Hematopoietic multipotent progenitor cell treated with erythropoietin and hydrocortisone succinate and interleukin-3 and kit ligand, for 6 days (in vitro differentiated cells): ENCODE measurements at places on chromosomes 16 and 17.

GRCh38 chr16:51538707-51539498 lies 387.8 kb upstream of the SALL1 start:
- DNase-seq = no peak

DNA sequence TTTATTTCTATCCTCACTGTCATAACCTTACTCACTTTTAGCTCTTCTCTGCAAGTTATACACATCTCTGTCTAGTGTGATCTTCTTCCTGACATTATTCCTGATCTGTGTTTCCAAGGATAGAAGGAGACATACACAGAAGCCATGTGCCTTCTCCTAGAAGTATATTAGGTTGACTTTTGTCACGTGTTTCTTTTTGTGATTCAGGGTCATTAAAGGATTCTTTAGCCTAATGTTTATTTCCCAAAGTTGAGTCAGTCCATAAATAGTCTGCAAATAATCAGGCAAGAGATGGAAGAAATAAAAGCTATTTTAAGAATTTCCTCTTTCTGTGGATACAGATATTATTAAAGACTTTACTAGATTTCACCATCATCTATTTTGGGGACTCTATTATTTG lies 214.1 kb upstream of the GOT2 start:
- DNase-seq = no peak

DNA sequence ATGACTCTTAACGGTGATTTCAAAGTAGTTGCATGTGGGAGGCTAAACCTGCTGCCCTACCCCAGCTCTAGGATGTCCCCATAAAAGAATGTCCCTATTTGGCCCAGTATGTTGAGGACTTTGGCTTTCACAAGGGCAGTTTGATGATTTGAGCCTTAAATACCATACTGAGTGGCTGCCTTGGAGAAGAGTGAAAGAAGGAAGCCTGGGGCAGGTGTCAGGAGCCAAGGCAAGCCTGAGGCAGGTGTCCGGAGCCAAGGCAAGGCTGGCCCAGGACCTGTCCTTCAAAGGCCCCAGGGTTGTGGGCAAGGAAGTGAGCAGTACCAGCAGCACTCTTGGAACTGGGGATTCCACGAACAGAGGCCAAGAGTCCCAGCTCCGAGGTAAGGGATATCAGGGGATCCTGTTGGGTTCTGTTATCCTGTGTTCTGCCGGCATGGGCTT lies 18.6 kb downstream of the ST6GALNAC2 start:
- DNase-seq = no peak

DNA sequence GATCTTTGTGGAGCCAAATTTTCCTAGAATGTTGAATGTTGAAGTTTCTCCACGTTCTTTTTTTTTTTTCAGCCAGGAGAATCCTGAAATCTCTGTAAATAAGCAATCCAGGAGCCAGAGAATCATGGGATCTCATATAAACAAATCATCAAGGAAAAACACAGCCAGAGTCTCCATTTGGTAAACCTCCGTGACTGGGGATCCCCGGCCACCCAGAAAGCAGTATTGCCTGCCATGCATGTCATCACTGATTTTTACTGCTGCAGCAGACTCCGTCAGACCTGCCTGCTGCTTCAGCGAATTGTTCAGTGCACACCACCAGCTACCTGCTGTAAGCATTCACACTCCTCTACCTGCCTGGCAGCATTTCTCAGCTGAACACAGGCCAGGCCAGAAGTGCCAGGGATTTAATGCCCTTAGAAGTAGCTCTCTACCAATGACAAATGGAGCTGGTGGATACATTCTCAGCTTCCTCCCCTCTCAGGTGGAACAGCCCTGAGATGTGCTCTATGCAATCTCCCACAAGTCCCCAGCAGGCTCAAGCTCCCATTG lies 158.6 kb downstream of the CYLD start:
- no peak for DNase-seq

GRCh38 chr16:22955461-22956070 lies 141.6 kb downstream of the HS3ST2 start:
- DNase-seq = no peak

GRCh38 chr17:82024859-82025258 lies 1.8 kb downstream of the LRRC45 start:
- no peak for DNase-seq

GRCh38 chr16:59179446-59180082 lies 445.4 kb upstream of the GOT2 start:
- no peak for DNase-seq

DNA sequence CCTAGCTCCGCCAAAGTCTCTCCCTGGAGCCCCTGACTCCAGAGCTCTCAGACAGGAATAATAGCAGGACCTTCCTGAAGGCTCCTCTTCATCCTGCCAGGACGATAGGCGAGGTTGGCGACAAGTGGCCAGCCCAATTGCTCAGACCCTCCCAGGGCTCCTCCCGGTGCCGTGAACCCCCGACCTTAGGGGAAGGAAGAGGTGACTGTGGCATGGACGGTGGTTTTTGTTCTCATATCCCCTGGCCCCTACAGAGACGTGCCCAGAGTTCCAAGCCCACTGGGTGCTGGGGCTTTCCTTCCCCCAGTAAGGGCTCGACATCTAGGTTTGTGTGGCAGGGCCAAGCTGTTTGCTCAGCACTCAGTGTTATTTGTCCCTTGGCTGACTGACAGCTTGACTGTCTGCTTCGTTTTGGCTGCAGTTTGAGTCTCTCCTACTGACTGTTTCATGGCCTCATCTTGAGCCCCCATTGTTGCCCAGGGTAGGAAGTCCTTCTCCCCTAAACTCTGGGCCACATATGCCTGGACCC lies 4.6 kb upstream of the ADCY7 start:
- peak; percentile 55 for DNase-seq

- no peak for DNase-seq
These were observed 88.8 kb downstream of the IRF8 start for GRCh38 chr16:85987750-85988078.

DNA sequence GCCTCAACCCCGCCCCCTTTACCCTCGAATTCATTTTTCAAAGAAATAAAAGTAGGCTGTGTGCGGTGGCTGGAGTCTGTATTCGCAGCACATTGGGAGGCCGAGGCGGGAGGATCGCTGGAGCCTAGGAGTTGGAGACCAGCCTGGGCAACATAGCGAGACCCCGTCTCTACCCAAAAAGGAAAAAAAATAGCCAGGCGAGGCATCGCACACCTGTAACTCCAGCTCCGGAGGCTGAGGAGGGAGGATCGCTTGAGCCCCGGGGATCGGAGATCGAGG lies 671 bp upstream of the TOP2A start:
- DNase-seq = no peak

DNA sequence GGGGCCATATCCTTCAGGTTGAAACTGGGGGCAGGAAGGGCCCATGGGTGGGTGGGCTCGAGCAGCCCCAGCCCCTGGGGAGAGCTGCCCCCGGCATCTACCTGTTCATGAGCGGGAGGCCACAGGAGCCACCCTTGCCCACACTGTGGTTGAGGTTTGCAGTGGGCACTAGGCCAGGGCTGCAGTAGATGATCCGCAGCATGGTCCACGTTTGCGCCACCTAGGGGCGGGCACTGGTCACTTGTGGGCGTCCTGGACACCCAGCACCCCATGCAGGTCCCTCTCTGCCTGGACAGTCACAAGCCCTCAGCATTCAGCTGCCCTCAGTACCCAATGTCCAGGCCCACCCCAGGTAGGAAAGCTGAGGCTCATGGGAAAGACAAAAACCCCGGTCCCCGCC lies 1.8 kb upstream of the JMJD8 start:
- DNase-seq = peak; percentile 74

DNA sequence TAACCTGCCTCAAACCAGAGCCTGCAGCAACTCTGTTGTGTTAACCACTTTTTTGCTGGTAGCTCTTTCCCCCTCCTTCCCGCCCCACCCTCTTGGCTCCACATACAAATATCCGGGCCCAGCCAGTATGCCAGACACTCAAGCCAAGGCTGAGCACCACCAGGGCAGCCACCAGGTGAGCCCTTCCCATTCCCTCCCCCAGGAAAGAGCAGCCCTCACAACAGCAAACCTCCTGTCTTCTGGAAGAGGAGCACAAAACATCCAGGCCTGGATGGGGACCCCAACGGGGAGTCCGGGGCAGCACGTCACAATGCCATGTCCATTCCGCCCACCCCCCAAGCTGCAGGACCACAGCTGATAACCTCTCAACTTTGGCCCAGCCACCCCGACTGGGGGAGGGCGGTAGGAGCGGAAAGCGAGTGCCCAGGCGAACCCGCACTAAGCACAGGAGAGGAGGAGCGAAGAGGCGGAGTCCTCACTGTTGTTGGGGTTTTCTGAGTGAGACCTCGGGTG lies 757 bp downstream of the ORMDL3 start:
- peak; percentile 75 for DNase-seq

DNA sequence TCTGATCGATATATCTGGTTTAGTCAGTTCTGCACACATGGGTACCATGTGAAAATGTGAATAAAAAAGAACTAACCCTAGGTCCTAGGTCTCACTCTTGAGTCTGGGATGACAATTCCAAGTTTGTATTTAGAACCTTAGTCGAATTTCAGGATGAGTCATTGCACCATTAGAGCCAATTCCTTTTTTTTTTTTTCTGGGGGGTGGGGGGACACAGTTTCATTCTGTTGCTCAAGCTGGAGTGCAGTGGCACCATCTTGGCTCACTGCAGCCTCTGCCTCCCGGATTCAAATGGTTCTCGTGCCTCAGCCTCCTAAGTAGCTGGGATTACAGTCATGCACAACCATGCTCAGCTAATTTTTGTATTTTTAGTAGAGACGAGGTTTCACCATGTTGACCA lies 41.6 kb downstream of the SPAG9 start:
- DNase-seq = no peak

DNA sequence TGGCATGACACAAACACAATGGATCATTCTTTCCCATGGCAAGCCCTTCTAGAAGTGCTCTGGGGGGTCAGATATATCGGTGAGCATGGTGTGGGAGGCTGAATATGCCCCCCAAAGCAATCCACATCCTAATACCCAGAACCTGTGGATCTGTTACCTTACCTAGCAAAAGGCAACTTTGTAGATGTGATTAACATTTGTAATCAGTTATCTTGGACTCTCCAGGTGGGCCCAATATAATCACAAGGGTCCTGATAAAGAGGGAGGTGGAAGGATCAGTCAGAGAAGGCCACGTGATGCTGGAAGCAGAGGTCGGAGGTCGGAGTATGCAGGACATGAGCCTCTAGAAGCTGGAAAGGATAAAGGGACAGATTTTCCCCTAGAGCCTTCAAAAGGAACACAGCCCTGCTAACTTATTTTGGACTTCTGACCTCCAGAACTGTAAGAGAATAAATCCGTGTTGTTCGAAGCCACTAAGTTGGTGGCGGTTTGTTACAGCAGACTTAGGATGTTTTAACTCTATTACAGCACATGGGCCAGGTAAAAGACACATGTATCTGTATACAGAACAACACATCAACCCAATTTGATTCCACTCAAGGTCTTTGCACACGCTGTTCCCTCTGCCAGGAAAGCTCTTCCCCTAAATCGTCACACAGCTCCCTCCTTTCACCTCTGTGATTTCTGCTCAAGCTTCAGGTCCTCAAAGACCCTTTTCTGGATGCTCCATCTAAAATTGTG lies 115.3 kb downstream of the NOG start:
- no peak for DNase-seq

GRCh38 chr16:154217-155030 lies 2.0 kb downstream of the HBZ start:
- DNase-seq = peak; percentile 57

GRCh38 chr17:238964-239259 lies 57.5 kb upstream of the DOC2B start:
- no peak for DNase-seq

- DNase-seq = no peak
These were observed 81.9 kb downstream of the MGAT5B start for GRCh38 chr17:76949913-76950695.

DNA sequence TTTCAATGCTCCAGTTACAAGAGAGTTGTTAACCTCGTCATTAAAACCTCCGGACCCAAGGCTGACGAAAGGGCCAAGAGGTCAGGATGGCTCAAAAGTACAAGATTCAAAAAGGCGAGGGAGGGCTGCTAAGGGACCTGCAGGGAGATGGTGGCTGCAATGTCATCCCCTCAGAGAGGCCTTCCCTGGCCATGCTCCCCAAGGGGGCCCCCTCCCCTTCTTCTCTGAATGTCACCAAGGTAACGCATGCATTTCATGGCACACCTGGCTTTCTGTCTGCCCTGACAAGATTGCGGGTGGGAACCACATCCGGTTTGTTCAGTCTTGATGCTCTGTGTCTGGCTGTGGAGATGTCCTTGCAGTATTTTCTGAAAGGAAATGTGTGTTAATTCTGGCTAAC lies 89.9 kb downstream of the C16orf78 start:
- no peak for DNase-seq

- DNase-seq = no peak
These were observed 20.6 kb downstream of the SLC12A3 start for GRCh38 chr16:56885446-56886162.

GRCh38 chr17:80957461-80957941 lies 34.1 kb upstream of the CHMP6 start:
- DNase-seq = no peak

- DNase-seq = peak; percentile 73
These were observed 527 bp upstream of the UBE2Z start for GRCh38 chr17:48907713-48908046.

DNA sequence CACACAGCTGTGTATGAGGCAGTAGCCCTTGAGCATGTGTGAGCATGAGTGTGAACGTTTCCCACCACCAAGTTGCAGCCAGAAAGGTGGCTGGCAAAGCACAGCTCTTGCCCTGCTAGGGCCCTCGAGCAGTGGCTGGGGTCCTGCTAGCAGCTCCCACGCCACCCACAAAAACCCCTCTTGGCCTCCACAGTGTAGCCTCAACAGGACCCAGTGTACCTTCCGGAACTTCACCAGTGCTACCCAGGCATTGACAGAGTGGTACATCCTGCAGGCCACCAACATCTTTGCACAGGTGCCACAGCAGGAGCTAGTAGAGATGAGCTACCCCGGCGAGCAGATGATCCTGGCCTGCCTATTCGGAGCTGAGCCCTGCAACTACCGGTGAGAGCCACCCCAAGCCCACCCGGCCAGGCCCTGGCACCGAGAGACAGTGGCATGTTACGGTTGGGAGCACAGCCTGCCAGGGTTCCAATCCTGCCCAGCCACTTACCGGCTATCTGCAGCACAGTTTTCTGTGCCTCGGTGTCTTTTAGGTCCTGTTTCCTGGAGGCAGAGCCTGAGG lies 53.1 kb downstream of the SCNN1B start:
- no peak for DNase-seq

DNA sequence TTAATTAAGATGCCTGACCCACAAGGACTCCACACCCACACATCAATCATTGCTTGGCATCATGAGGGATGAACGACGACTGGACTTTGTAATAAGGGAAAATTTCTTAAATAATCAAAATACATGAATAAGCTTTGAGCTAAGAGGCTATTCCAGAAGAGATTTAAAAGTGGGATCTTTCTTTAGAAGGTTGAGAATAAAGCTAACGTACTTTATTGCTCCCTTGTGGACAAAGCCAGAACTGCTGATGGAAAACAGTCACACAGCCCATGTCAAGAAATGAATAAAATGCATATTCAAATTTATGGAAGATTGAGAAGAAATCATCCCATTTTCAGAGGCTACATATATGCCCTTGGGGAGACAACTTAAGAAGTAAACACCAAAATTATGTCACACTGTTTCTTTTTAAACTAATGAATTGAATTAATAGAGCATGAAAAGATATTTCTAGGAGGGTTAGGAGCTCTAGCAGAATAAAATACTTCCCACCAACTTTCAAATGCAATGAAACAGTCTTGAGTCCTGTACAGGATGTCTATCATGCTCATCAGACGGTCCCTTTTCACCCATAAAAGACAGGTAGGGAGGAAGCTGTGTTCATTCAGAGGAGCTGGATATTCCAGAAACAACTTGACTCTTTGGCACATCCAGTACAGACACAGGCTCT lies 60.2 kb upstream of the PHOSPHO1 start:
- DNase-seq = peak; percentile 77

GRCh38 chr17:74272731-74273201 lies 1.3 kb upstream of the DNAI2 start:
- no peak for DNase-seq
